Anterior cingulate cortex (tissue), 58 donors: ENCODE measurements at places on chromosomes 3 and 15.

DNA sequence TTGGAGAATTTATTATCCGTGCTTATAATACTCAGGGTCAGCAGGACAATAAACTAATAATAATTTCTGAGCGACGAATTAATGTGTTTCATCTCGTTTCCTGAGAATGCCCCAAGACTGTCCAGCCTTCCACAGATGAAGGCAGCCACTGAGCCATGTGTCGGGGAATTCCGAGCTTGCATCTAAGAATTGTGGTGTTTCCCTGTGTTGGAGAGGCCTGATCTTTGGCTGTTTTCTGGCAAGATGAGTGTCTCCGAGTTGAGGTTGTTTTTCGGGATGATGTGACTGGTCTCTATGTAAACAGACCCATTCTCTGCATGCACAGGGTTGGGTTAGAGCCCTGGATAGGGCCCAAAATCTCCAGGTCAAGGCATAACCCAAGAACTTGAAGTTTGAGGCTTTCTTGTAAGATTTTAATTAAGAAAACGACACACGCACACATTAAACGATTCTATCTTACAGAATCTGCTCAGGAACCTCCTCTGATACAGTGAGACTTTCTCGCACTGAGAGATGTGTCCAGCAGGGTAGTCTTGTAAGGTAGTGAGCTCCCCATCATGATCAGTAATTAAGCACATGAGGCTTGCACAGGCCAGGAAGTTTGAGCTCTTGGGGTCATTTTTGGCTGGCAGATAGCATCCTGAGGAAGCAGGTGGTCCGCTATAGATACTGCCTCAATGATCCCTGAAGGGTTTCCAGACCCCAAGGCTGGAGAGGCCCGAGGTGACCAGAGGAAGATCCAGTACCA lies 14.4 kb downstream of the FGD5 start:
- no peak for DNase-seq

GRCh38 chr3:50610181-50610971 lies 1.2 kb downstream of the CISH start:
- DNase-seq, result no peak

DNA sequence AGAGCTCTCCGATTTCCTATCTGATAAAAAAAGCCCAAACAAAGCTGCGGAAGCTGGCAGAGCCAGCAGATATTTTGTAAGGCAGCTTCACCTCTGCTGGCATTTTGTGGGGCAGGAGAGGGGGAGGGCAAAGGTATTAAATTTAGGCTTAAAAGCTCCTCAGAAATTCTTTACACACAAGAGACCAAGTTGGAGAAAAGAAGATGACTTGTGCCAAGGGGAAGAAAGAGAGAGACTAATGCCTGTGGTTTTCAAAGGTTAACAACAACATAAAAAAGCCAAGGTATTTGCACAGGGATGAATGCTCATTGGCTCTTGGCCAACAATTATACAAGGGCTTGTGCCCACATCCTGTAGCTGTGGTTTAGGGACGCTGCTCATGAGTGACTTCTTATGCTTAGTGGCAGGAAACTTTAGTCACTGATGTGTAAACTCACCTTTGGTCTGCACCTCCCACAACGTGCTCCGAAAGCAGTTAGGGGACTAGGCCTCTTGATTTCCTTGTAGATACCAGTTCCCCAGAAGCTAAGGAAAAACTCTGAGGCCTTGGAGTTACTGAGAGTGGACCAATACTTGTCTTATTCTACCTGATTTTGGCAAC lies 152.9 kb downstream of the TPRG1 start:
- DNase-seq, result no peak

- no peak for DNase-seq
Measured at GRCh38 chr15:25136119-25136518, 181.3 kb downstream of the SNRPN start.

DNA sequence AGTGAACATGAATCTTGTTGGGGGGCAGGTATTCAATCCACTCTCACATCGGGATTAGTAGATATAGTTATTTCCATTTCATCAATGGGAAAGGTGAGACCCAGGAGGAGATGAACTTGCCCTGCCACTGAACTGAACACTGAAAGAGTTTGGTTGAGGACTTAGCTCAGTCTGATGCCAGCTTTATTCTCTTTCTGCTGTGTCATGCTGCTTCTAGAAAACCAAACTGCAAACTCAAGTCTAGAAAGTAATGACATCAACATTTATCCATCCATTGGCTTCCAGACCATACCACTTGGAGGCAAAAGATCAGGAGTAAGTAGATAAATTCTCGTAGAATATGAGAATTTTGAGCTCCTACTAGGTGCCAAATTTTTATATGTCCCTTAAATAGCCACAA lies 288.0 kb upstream of the CTNNB1 start:
- DNase-seq, result no peak

DNA sequence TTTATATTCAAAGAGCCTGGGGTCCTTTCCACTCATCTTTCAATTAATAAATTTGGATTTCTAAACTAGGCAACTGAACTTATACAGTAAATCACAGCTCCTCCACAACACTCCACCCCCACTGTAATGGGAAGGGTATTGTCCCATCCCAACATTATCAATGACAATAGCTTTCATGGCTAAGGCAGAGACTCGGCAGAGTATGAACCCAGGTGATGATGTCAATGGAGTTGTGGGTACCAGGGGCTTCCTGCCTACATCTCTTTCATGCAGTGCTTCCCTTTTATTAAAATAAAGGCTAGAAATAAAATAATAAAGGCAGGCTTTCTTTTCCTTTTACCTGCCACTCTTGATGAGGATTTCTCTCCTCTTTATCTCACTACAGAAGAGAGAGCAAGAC lies 109.5 kb downstream of the ADAM10 start:
- no peak for DNase-seq

DNA sequence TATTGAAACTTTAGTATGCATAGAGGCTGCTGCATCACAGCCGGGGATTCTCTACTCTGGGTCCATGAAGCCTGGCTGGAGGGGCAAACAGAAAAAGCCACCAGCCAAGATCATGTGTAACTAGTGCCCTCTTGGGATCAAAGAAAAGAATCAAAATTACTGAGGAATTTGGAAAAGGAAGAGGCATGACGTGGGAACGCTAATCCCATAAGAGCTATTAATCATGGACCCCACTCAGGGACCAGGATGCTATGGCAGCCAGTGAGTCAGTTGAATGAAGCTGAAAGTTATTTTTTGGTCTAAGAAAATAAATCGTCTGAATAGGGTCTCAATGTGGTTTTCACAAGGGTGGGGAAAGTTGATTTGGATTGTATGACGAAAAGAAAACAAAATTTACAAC lies 1165.1 kb downstream of the ROBO2 start:
- no peak for DNase-seq

DNA sequence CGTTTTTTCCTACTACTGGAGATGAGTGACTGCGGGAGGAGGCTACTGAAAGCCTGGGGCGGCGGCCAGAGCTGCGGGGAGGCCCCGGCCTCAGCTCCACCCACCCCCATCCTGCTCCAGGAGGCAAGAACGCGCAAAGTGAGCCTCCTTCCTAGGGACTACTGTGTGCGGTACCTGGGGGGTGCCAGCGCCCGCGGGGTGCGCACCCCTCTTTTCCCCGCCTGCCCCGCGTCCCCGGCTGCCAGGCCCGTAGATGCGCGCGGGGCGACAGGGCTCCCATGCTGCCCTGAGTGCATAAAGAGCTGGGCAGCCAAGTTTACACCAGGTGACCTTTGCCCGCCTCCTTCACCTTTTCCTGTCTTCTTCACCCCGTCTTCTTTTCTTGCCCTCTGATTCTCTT lies 2.5 kb upstream of the USF3 start:
- DNase-seq, result no peak
